ENCODE measurements at places on chromosomes 11 and 22.

- H3K4me3 ChIP-seq = no peak overlapping the region
- peaks cover 5% of the 10 kb centered on the region for H3K36me3 ChIP-seq
- H3K27ac ChIP-seq = no peak overlapping the region
Measured at GRCh38 chr11:7548659-7549274, 35.0 kb downstream of the PPFIBP2 start.

DNA sequence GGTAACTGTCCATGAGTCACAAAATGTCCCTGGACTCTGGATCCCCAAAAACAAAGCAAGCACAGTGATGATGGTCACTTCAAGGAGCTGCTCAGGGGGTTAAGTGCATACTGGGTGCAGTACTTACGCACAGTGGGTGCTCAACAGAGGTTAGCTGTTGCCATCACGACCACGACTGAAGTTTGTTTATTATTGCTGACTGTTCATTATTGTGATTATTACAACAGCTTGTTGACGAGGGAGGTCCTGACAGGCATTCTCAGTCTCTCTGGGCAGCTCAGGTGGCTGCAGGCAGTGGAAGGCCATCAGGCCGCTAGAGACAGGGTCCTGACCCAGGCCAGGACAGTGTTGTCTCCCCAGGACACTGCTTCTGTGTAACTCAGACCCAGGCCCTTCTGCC, 418.8 kb downstream of the SHANK2 start:
- H3K4me3 ChIP-seq = no peak overlapping the region
- H3K27ac ChIP-seq = no peak overlapping the region
- no peaks in the 10 kb centered on the region for H3K4me1 ChIP-seq

DNA sequence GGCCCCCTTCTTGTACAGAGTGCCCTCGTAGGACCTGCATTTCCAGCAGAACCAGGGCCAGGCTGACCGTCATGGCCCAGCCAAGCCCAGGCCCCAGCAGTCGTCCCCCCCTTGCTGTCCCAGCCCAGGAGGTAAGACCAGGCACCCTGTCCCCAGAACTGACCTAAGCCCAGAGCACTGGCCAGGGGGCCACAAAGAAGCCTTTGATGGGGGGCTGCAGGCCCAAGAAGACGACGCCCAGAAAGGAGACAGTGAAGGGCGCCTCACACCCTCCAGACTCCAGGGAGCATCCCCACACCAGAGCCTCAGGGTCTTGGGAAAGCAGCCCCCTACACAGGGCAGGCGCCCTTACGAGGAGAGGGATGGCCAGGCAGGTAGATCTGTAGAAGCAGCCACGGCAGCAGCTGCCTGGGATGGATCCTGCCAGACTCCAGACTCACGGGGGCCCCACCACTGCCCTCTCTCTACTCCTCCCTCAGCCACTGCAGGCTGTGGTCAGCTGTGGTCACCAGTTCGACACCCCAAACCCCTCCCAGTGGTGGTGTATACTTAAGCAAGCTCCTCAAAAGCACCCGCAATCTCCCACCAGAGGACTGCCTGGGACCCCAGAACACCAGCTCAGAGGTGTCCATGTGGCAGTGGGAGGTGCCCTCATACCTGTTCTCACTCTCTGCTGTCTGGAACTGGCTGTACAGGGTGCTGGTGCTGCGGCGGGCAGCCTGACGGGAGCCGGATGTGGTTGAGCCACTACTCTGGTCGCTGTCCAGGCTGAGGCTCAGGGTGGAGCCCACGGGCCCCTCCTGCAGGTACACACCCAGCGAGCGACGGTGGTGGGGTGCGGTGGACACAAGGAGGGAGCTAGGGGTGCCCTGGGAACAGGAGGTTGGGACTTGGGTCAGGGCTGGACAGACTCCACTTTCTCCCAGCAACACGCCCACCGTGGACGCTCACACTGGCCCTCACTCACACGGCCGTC, 27.0 kb downstream of the SBF1 start:
- no peak overlapping the region for H3K27ac ChIP-seq
- no peak overlapping the region for H3K4me3 ChIP-seq
- H3K36me3 ChIP-seq = peaks cover 49% of the 10 kb centered on the region
- no peaks in the 10 kb centered on the region for H3K27me3 ChIP-seq

- H3K27me3 ChIP-seq = no peaks in the 10 kb centered on the region
- no peak overlapping the region for H3K27ac ChIP-seq
- no peak overlapping the region for H3K4me3 ChIP-seq
- DNase-seq = no peak
- no peaks in the 10 kb centered on the region for H3K36me3 ChIP-seq
Measured at GRCh38 chr11:100830274-100830673, 143.2 kb downstream of the ARHGAP42 start.

DNA sequence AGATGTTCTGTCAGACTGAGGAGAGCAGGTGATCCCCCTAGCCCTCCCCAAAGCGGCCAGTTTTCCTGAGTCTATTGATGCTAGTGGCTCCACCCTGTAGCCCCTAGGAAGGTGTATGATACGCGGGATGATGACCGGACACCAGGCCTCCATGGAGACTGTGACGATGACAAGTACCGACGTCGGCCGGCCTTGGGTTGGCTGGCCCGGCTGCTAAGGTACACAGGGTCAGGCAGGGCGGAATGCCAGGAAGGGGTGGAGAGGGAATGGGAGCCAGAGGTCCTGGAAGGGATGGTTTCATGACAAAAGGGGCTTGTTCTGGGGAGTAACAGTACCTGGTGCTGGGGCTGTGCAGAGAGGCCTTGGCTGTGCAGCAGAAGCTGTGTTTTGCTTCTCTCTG, 3.2 kb downstream of the ZFPL1 start:
- DNase-seq = no peak
- H3K36me3 ChIP-seq = peaks cover 38% of the 10 kb centered on the region
- peaks cover 22% of the 10 kb centered on the region for H3K4me1 ChIP-seq
- H3K27me3 ChIP-seq = no peaks in the 10 kb centered on the region
- no peak overlapping the region for H3K27ac ChIP-seq

- H3K27ac ChIP-seq = no peak overlapping the region
- DNase-seq = no peak
- no peak overlapping the region for H3K4me3 ChIP-seq
- no peaks in the 10 kb centered on the region for H3K4me1 ChIP-seq
Measured at GRCh38 chr11:18374956-18375355, 19.4 kb upstream of the LDHA start.

DNA sequence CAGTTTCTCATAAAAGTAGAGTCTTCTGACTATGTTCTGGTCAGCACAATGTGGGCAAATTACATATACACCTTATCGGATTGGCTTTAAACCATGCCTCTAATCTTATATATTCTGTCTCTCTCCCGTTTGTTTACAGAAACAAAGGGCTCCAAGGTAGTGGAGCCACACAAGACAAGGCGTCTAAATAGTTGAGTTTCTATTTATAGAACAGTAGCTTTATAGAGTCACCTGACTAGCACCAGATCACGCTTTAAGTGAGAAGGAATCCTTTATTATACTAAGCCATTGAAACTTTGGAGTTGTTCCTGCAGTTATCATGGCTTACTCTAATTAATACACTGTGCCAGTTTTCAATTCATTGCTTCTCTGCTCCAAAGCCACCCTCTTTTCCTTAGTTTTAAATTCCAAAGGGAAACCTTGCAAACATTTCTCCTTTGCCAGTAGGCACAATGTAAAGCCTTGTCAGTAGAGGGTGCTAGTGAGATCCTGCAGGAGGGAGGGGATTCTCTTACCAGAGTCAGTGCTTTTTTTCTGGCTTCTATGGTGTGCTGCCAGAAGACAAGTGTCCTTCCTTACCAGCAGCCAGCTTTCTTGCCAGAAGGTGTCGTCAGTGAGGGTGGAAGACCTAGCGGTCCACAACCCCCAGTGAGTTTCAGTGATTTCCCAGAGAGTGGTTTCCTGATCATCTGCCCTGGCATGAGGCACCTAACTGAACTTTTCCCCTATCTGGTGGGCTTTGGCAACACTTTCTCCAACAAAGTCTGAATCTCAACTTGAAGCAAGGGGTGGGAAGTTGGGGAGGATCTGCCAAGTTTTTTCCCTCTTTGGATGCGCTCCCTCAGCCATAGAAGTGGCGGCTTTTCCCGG, 71.7 kb downstream of the RAB38 start:
- H3K27me3 ChIP-seq = no peaks in the 10 kb centered on the region
- DNase-seq = peak; percentile 57
- no peak overlapping the region for H3K4me3 ChIP-seq
- no peaks in the 10 kb centered on the region for H3K36me3 ChIP-seq
- no peak overlapping the region for H3K27ac ChIP-seq

Measured in T-cell (primary cell).